ENCODE measurements at places on chromosomes 1 and 21. TPM values are rescaled to one million over a fixed set of nuclear protein-coding genes. Genes with fewer than 3 reads are reported as not detected.
A peak's percentile ranks its signal among the peaks of the same experiment; 100 is the strongest.

The RNU1-4 gene
- total RNA-seq: 2,323 TPM

The AKIRIN1 gene
- 37.9 TPM for total RNA-seq

GRCh38 chr1:89907727-89908212 is 86.9 kb downstream of the LRRC8D start:
- peak; percentile 87 for DNase-seq

DNA sequence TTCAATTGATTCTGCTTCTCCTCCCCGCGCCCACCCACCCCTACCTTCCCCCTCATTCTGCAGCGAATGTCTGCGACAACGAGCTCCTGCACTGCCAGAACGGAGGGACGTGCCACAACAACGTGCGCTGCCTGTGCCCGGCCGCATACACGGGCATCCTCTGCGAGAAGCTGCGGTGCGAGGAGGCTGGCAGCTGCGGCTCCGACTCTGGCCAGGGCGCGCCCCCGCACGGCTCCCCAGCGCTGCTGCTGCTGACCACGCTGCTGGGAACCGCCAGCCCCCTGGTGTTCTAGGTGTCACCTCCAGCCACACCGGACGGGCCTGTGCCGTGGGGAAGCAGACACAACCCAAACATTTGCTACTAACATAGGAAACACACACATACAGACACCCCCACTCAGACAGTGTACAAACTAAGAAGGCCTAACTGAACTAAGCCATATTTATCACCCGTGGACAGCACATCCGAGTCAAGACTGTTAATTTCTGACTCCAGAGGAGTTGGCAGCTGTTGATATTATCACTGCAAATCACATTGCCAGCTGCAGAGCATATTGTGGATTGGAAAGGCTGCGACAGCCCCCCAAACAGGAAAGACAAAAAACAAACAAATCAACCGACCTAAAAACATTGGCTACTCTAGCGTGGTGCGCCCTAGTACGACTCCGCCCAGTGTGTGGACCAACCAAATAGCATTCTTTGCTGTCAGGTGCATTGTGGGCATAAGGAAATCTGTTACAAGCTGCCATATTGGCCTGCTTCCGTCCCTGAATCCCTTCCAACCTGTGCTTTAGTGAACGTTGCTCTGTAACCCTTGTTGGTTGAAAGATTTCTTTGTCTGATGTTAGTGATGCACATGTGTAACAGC is 339.9 kb downstream of the NTNG1 start:
- DNase-seq: no peak

DNA sequence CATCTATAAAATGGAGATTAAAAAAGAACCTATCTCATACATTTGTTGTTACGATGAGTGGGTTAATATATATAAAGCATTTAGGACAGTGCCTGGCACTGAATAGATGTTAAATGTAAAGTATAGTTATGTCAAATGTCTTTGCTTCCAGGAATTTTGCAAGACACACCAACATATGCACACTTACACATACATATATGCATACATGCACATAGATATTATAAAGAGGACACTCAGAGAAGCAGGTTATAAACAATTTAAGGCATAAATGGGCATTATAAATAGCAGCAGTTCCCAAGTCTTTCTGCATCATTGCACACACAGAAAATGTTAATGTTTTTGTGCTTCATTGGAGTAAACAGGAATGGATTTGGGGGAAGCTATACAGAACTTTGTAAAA is 13.3 kb downstream of the CYP4X1 start:
- DNase-seq: no peak

GRCh38 chr1:30548294-30548693 is 175.1 kb downstream of the MATN1 start:
- no peak for DNase-seq
